ENCODE measurements at places on chromosomes 2 and 18. TPM values are rescaled to one million over a fixed set of nuclear protein-coding genes. Genes with fewer than 3 reads are reported as not detected.

DNA sequence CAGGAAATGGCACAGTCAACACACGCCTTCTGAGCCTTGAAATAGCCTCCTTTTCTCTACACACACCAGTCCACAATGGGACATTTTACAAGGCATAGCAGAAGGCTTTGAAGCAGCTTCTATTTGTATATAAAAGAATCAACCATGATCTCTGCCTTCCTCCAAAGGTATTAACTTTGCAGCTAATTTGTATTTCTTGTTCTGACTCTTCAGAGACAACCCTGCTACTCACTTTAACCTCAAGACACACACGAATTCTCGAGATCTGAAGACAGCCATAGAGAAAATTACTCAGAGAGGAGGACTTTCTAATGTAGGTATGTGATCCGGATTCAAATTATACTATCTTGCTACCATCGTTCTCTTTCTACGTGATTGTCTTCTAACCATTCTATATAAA lies 104.6 kb downstream of the VIT start:
- H3K4me1 ChIP-seq: peaks cover 8% of the 10 kb centered on the region
- DNase-seq: no peak
- no peaks in the 10 kb centered on the region for H3K36me3 ChIP-seq

- H3K4me1 ChIP-seq: no peaks in the 10 kb centered on the region
- H3K4me3 ChIP-seq: no peak overlapping the region
- H3K36me3 ChIP-seq: no peaks in the 10 kb centered on the region
- H3K27me3 ChIP-seq: no peaks in the 10 kb centered on the region
Observed at GRCh38 chr2:186891185-186891621, 42.2 kb upstream of the ZSWIM2 start.

- no peak overlapping the region for H3K4me3 ChIP-seq
- peaks cover 28% of the 10 kb centered on the region for H3K36me3 ChIP-seq
- no peak for DNase-seq
- no peak overlapping the region for H3K27ac ChIP-seq
Observed at GRCh38 chr2:239344857-239345216, 56.0 kb downstream of the HDAC4 start.

DNA sequence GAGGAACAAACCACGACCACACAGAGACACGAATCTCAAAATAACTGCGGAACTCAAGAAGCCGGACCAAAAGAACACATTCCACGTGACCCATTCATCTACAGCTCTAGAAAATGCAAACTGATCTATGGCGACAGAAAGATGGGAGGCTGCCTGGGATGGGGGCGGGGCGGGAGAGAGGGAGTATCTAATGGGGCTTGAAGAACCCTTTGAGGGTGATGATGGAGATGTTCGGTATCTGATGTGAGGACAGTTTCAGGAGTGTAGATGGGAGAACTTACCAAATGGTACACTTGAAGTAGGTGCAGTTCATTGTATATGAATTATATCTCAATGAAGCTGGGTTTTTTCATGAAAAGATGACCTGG lies 34.6 kb upstream of the KLF11 start:
- H3K4me3 ChIP-seq: no peak overlapping the region
- H3K27ac ChIP-seq: no peak overlapping the region
- DNase-seq: no peak
- no peaks in the 10 kb centered on the region for H3K4me1 ChIP-seq
- H3K27me3 ChIP-seq: peaks cover 27% of the 10 kb centered on the region
- H3K36me3 ChIP-seq: no peaks in the 10 kb centered on the region

DNA sequence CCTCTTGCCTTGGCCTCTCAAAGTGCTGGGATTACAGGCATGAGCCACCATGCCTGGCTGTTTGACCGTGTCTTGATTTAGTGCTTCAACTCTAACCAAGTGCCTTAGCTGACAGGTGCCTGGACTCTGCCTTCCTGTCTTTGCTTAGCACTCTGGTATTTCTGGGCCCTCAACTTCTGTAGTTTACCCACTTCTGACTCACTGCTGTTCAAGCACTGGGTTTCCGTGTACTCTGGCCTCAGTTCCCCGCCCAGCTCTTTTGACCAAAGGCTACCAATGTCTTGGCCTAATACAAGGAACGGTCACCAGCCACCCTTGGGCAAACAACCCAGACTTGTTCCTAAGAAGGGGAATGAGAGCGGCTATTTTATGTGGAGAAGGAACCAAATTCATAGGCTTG lies 35.7 kb upstream of the CABLES1 start:
- no peak overlapping the region for H3K4me3 ChIP-seq
- peaks cover 6% of the 10 kb centered on the region for H3K4me1 ChIP-seq
- H3K27me3 ChIP-seq: no peaks in the 10 kb centered on the region
- DNase-seq: no peak

DNA sequence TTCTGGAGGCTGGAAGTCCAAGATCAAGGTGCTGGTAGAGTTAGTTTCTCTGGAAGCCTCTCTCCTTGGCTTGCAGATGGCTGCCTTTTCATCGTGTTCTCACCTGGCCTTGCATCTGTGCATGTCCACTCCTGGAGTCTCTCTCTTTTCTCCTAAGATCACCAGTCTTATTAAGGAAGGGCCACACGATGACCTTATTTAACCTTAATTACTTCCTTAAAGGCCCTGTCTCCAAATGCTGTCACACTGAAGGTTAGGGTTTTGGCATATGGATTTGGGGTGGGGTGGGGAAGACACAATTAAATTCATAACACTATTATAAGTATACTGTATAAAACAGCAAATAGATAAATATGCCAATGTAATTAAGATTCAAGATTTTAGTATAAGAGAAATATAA lies 402.4 kb upstream of the HS6ST1 start:
- H3K36me3 ChIP-seq: no peaks in the 10 kb centered on the region
- H3K4me1 ChIP-seq: peaks cover 4% of the 10 kb centered on the region
- DNase-seq: no peak
- H3K27ac ChIP-seq: no peak overlapping the region
- H3K27me3 ChIP-seq: peaks cover 18% of the 10 kb centered on the region
- H3K4me3 ChIP-seq: no peak overlapping the region

DNA sequence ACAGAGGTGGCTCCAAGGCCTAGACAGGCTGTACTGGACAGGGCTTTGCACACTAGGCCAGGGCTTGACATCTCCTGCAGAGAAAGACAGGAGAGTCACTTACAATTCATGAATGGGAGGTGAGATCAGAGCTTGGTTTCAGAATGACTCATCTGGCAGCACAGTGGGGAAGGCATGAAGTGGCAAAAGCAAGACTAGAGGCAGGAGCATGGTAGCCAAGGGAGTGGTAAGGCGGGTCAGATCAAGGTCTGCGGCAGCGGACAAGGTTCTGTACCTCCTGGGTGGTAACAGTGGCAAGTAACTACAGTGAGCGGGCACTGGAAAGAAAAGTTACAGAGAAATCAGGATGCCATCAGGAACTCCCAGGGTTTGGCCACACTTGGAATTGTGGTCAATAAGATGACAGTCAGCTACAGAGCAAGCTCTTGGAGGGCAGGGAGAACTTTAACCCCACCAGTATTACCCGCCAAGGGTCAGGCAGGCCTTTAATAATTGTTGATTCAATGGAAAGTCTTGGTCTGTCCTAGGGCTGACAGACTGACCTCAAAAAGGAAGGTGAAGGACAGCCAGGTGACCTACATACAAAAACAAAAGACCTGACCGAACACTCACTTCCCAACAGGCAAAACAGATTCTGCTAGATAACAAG lies 5.7 kb downstream of the MCFD2 start:
- H3K4me3 ChIP-seq: no peak overlapping the region
- peak; percentile 51 for DNase-seq
- peaks cover 42% of the 10 kb centered on the region for H3K4me1 ChIP-seq
- no peak overlapping the region for H3K27ac ChIP-seq
- no peaks in the 10 kb centered on the region for H3K27me3 ChIP-seq
- peaks cover 52% of the 10 kb centered on the region for H3K36me3 ChIP-seq

The IL1RL1 gene
- not detected for total RNA-seq

The MC5R gene
- not detected for total RNA-seq

The GPATCH11 gene
- 10.3 TPM for total RNA-seq
